ENCODE measurements at places on chromosomes 1 and 21.

DNA sequence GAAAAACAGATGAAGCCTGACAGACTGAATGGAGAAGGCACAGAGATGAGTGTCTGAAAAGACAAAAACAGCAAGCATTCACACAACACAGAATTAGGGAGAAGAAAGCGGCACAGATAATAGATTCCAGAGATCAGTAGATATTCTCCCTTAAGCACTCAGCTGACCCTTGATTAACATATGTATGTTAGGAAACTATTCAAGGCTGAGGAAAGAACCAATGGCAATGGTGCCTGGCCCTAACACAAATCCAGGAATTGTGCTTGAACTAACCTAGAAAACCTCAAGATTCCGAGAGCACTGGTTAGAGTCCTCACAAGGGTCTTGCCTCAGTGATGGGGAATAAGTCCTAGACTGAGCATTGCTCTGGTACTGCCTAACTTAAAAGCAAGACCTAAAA, 30.9 kb downstream of the KCNT2 start:
- H3K36me3 ChIP-seq, result no peaks in the 10 kb centered on the region
- no peak overlapping the region for H3K27ac ChIP-seq
- no peak for DNase-seq
- no peaks in the 10 kb centered on the region for H3K4me1 ChIP-seq
- no peaks in the 10 kb centered on the region for H3K27me3 ChIP-seq

- H3K4me3 ChIP-seq, result no peak overlapping the region
- no peak overlapping the region for H3K27ac ChIP-seq
- no peaks in the 10 kb centered on the region for H3K36me3 ChIP-seq
- no peak for DNase-seq
- H3K4me1 ChIP-seq, result no peaks in the 10 kb centered on the region
- no peaks in the 10 kb centered on the region for H3K27me3 ChIP-seq
Measured at GRCh38 chr21:35034203-35034926, 14.7 kb downstream of the RUNX1 start.

DNA sequence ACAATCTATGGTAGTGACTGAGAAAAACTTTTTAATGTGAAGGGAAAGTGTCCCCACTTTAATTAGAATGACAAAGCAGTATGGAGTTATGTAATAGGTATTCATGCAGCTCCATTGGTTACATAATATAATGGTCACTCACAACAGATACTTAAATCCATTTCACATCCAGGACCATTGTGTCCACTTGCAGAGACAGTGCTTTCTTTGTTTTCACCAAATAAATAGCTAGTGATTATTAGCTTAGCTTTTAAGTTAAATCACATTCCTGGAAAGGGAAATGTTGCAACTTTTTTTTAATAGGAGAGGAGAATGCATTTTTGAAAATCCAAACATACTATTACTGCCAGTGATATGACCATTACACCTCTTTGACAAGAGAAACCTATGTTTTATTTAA, 22.9 kb downstream of the RGL1 start:
- no peaks in the 10 kb centered on the region for H3K27me3 ChIP-seq
- H3K4me1 ChIP-seq, result no peaks in the 10 kb centered on the region
- H3K36me3 ChIP-seq, result no peaks in the 10 kb centered on the region
- DNase-seq, result no peak

DNA sequence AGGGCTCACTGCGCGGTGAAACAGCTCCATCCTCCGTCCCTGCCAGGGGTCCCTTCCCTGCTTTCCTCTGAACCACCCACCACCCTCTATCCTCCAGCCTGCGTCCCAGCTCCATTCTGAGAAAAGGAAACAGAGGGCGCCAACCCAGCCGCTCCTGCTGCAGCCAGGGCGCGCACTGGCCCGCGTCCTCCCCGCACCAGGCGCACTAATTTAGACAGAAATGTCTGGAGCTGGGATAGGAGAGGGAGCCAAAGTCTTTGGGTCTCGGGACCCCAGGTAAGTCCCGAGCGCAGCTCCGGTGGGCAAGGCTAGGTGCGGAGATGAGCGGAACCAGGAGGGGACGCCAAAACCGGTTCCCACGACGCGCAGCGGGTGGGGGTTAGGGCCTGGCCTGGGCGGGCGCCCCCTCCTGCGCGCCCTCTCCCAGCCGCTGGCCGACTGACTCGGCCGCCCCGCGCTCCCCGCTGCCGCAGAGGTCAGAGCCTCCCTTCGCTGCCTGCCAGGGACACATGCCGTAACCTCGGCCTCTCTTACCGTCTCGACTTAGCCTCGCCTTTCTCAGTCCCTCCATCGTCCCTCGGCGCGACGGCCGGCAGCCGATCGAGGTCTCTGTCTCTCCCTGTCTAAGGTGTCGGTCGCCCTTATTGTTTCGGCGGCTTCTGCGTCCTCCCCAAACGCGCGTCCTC, 2.0 kb downstream of the CAMK2N1 start:
- peaks cover 14% of the 10 kb centered on the region for H3K4me1 ChIP-seq
- no peaks in the 10 kb centered on the region for H3K36me3 ChIP-seq
- H3K27ac ChIP-seq, result no peak overlapping the region
- H3K27me3 ChIP-seq, result peaks cover 8% of the 10 kb centered on the region
- peak; percentile 28 for DNase-seq

Measured in thyroid gland (tissue), 4 donors.